ENCODE measurements at places on chromosomes 2 and 18.

DNA sequence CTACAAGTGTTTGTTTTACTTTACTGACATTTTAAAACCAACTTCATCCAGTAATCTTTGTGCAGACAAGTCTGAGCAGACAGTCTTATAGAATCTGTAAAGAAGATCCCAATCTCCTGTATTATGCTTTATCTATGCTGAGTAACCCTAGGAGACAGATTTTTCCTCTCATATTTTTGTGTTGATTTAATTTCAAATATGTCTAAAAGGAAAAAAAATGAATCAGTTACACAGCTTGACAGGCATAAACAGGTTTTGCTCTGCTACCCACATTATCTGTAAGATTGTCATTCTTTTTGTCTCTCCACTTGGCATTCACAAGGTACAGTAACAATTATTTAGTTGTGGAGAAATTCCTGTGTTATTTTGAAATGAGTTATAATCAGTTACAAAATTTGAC lies 415.0 kb downstream of the NYAP2 start:
- no peak for DNase-seq

- no peak for DNase-seq
Observed at GRCh38 chr2:241563981-241564595, 5.5 kb downstream of the BOK start.

GRCh38 chr18:10378688-10379420 lies 75.6 kb upstream of the APCDD1 start:
- no peak for DNase-seq

DNA sequence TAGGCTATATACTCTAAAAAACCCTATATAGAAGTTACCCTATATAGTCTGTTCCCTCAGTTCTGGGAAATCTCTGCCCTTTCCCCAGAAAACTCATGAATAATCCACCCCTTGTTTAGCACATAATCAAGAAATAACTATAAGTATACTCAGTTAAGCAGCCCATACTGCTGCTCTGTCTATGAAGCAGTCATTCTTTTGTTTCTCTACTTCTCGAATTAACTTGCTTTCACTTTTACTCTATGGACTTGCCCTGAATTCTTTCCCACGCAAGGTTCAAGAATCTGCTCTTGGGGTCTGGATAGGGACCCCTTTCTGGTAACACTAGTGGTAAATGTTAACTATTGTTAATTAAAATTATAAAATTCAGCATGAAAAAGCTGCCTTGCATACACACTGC lies 17.4 kb upstream of the AP1S3 start:
- no peak for DNase-seq

DNA sequence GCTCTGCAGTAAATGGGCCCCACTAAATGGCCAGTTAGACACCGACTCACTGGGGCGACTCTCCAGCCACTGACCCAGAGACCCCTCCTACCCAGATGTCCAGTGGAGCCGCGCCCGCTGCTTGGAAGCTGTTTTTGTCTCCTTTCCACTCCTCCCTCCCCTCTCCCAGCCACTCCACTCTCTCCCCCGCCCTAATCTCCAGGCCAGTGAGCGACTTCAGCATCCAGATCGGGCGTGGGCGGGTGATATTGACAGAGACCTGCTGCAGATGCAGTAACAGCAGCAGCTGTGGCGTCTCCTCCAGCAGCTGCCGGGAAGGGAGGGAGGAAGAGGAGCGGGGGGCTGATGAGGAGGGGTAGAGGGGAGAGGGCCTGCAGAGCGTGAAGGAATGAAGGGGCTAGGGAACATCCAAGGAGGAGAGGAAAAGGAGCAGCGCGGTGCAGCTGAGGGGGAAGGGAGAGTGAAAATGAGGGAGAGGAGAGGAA lies at the start of gene SCN7A:
Gene SCN7A (minus strand): TSS at position 110 of the 485 bp plus-strand sequence. CDS start 16,553 bp downstream, outside the sequence.
- no peak for DNase-seq
